CD14-positive monocyte (primary cell): ENCODE measurements at places on chromosomes 2 and 18.
A peak's percentile ranks its signal among the peaks of the same experiment; 100 is the strongest.

DNA sequence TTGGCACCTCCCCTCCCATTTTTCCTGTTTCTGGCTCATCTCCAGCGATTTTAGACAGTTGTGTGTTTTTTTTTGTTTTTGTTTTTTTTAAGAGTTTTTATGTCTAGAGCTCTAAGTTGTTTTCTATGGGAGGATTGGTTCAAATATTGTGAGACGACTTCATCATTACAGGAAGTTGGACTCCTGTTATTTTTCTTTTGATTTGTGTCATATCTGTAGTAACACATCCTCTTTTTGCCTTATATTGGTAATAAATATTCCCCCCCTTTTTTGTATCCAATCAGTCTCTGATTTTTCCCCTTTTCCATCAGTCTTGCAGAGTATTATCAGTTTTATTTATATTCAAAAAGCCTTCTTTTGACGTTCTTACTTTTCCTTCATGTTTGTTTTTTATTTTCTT, 89.0 kb downstream of the KIAA1328 start:
- no peak for DNase-seq

- no peak for DNase-seq
Measured at GRCh38 chr2:45457211-45457945, 153.7 kb downstream of the SRBD1 start.

DNA sequence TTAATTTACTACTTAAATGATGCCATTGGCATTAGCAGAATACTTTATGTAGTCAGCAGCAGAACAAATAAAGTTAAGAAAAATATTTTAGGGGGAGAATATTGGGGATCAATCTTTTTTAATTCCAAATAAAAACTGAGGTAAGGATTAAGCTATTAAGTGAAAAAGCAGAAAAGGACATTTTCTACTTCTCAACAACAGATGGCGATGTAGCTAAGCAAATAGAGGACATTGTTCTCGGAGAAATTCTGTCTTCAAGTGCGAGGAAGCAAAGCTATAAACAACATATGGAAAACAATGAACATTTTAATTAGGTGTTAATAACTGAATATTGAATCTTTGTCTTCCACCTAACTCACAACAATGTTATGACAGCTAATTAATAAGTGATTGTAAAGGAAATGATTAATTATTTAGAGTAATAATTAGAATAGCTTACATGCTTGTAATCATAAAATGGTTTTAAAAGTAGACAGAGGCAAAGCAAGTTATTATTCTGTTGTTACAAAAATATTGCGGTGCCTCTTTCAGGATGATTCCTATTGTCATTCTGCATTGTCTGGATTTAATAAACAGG, 32.9 kb upstream of the CCDC93 start:
- peak; percentile 42 for DNase-seq

DNA sequence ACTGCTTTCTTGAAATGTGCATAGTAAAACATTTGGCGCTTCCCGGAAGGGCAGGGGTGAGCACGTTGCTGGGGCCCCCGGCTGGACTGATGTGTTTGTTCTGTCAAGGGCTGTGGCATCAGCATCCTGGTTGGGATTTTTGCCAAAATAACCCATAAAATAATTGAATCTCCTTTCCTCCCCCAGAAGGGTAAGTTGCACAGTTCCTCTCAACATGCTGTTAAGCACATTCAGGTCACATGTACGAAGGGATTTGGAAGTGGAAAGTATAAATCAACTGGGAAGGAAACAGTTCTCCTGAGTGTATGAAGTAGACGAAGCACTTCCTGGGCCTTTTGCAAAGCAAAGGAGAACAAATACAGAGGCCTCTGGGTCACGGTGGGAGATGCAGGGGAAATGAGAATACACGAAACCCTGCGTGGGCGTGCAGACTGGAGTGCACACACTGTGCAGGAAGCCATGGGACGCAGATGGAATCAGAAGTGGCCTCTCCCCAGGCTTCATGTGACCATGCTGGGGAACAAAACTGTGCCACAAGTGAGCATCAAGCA, 183.9 kb downstream of the LPIN1 start:
- no peak for DNase-seq

- DNase-seq: no peak
Measured at GRCh38 chr18:38010971-38011857, 445.6 kb upstream of the CELF4 start.

DNA sequence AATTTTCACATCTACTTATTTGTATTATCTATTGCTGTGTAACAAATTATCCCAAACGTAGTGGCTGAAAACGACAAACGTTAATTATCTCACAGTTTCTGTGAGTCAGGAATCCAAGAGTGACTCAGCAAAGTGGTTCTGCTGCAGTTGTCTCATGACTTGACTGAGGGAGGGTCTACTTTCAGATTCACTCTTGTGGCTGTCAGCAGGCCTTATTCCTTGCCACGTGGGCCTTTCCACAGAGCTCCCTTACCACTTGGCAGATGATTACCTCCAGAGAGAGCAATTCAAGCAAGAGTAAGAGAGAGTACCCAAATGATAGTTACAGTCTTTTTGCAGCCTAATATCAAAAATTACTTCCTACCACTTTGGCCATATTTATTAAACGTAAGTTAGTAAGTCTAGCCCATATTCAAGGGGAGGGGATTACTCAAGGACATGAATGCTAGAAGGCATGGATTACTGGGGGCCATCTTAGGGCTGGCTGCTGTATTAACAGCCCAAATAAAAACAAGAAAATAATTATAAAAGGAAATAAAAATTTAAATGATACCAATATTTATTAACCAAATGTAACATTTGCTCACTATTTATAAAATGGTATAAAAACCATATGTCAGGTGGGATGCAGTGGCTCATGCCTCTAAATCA, 48.7 kb upstream of the NBEAL1 start:
- DNase-seq: peak; percentile 65

- DNase-seq: no peak
Measured at GRCh38 chr2:177363332-177363731, 29.2 kb upstream of the AGPS start.

DNA sequence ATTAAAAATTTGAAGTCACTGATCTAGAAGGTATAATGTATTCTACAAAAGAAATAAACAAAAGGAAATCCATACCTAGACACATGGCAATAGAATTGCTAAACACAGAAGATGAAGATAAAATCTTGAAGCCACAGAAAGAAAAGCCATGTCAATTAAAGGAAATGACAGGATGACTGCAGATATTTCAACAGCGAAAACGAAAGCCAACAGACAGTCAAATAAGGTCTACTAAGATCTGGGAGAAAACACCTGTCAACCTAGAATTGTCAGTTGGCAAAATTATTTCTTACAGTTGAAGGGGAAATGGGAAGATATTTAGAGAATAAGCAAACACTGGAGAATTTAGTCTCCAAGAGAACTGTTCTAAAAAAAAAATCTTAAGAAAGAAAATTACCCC, 39.2 kb downstream of the NETO1 start:
- DNase-seq: no peak

DNA sequence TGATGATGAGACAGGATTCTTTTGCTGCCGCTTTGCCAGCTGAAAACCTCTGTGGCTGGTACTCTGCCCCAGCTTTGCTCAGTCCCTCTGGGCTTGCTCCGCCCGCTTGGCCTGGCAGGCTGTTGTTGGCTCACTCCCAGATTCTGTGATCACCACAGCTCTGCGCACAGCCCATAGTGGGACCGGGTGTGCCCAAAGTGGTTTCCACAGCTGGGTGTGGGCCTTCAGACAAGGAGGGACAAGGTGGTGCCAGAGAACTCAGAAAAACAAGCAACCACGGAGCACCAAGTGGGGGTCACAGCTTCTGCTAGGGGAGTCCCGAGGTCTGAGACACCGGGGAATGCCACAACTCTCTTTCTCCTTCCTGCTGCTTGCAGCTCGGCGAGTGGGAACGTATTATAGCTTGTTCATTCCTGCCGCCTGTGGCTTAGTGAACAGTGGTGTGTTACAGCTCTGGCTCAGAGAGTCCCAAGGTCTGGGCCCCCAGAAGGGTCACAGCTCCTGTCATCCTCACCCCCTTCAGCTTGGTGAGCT, 9.2 kb upstream of the KYNU start:
- peak; percentile 86 for DNase-seq

GRCh38 chr2:97660775-97661389, 3.0 kb downstream of the ACTR1B start:
- peak; percentile 23 for DNase-seq

DNA sequence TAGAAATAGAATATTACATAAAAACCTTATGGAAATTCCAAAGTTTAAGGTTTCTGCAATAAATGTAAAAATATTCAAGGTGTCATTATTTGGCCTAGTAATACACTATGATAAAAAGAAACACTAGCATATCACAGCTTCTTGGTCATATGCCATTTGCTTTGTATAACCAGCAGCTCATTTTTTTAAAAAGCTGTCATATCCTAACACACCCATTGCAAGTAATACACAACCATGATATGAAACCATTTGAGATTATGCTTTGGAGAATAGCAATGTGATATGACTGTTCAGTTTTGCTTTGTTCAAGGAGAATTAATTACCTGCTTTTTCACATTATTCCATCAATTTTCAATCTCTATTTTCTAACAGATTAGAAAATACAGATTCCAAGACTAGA, 149.0 kb downstream of the IKZF2 start:
- no peak for DNase-seq

GRCh38 chr18:35642802-35643201, 61.3 kb downstream of the GALNT1 start:
- no peak for DNase-seq

GRCh38 chr2:97751752-97752151, 38.4 kb downstream of the ZAP70 start:
- DNase-seq: no peak

DNA sequence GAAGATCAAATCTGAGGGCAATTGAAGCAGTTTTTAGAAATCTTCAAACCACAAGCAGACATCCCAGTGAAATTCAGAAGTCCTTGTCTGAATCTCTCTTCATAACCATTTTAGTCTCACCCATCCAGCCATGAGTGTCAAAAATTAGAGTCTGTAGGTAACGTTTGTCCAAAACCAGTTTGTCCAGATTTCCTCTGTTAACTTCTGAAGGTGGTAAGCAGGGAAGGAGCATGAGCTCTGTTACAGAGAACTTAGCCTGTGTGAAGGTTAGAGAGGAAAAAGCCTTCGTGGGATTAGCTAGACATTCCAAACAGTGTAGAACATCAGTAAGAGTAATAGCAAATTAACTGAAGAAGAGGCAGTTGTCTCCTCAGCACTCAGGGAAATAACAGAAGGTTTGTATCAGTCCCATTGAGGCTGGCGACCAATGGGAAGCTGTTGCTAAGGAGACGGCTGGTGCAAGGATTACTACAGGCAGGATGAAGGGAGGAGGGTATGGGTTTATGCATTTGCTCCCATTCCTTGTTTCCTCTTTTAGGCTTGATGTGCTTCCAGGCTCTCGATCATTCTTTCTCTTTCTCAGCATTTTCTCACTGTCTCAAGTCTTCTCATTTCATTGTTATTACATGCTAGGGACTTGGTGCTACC, 8.7 kb upstream of the GPR155 start:
- no peak for DNase-seq

DNA sequence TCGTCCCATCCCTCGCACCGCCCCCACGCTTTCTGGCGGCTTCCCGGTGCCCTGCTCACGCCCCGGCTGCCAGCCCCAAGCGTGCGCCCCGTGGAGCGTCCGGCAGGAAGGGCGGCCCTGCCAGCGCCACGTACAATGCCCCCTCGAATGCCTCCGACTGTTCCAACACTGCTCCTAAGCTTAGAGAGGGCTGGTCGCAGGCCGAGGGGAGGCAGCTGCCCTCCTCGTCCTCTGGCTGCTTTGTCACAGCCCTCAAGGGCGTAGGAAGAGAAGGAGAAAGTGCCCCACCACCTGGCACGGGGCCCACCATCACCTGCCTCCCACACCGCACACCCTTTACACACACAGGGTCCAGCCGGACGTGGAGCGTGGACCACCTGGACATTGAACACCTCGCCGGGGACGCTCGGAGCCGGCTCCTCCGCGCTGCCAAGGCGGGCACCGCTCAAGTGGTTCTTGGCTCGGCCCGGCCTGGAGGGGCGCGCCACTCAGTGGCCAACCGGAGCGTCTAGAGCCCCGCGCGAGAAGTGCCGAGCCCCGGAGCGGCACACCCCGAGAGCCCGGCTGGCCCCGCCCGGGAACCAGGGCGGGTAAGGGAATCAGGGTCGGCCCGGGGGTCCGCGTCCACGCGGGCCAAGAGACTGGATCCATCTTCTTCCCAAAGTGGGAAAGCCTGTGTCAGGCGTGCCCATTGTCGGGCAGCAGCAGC, 830 bp downstream of the DNER start:
- no peak for DNase-seq

GRCh38 chr2:229601936-229602335, 112.4 kb downstream of the DNER start:
- no peak for DNase-seq

- DNase-seq: no peak
Measured at GRCh38 chr18:49006641-49007454, 56.1 kb upstream of the SMAD7 start.

DNA sequence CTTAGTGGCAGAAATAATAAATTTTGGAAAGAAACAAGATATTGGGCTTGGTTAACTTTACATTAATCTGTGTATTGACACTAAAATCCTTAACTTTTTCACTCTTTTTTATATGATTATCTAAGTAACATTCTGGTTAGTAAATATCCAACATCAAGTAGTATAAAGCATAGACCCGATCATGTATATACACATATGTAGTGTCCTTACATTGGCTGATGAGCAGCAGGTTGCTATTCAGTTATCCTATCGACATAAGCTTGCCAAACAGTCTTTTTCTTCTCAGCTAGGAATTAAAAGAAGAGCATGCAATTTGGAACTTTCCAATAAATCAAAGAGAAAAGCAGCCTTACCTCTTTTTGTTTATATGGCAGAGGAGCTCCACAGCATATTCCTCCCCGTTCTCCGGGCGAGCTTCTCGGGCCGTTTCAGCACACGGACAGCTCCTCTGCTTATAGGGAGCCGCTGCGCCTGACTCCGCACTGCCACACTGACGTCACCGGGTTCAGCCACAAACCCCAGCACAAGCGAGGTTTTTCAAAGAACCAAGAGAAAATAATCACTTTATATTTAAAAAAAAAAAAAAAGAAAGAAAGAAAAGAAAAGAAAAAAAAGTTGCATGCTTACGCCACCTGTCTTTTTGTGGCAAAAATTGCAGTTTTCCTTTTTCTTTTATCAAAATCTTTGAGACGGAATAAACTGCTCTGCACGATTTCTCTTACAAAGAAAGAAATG, at the start of gene SCG2:
Gene SCG2 (minus strand): TSS at position 430 of the 735 bp plus-strand sequence. CDS start 3,079 bp downstream, outside the sequence.
- DNase-seq: peak; percentile 17

- no peak for DNase-seq
Measured at GRCh38 chr2:148817210-148817708, 57.8 kb upstream of the KIF5C start.

GRCh38 chr2:226797289-226797988, 2.2 kb downstream of the IRS1 start:
- no peak for DNase-seq

DNA sequence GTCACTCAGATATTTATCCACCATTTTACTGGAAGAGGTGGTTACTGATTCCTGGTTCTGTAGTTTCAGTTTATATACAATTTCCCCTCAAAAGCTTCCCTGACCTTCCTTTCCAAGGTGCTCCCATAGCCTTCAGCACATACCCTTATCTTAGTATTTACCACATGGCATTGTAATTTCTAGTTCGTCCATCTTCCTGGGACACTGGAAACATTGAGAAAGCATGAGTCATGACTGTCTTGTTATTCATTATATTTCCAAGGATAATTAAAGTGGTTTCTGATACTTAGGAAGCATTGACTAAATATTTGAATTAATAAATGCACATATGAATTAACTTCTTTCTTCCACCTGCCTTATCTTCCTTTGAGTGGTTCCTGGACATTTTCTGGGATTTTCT, 203.8 kb downstream of the ETAA1 start:
- no peak for DNase-seq
